ENCODE measurements at places on chromosomes 12 and 14.

DNA sequence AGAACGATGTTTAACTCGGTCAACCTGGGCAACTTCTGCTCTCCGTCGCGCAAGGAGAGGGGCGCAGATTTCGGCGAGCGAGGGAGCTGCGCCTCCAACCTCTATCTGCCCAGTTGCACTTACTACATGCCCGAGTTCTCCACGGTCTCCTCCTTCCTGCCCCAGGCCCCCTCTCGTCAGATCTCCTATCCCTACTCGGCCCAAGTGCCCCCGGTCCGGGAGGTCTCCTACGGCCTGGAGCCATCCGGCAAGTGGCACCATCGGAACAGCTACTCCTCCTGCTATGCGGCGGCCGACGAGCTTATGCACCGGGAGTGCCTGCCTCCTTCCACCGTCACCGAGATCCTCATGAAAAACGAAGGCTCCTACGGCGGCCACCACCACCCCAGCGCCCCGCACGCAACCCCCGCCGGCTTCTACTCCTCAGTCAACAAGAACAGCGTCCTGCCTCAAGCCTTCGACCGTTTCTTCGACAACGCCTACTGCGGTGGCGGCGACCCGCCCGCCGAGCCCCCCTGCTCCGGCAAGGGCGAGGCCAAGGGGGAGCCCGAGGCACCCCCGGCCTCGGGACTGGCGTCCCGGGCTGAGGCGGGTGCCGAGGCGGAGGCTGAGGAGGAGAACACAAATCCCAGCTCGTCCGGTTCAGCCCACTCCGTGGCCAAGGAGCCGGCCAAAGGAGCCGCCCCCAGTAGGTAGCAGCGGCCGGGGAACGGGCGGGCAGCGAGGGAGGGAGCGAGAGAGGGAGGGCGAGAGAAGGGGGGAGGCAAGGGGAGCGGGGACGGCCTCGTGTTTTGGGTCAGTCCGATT, 513 bp downstream of the HOXC11 start:
- no peak for DNase-seq

DNA sequence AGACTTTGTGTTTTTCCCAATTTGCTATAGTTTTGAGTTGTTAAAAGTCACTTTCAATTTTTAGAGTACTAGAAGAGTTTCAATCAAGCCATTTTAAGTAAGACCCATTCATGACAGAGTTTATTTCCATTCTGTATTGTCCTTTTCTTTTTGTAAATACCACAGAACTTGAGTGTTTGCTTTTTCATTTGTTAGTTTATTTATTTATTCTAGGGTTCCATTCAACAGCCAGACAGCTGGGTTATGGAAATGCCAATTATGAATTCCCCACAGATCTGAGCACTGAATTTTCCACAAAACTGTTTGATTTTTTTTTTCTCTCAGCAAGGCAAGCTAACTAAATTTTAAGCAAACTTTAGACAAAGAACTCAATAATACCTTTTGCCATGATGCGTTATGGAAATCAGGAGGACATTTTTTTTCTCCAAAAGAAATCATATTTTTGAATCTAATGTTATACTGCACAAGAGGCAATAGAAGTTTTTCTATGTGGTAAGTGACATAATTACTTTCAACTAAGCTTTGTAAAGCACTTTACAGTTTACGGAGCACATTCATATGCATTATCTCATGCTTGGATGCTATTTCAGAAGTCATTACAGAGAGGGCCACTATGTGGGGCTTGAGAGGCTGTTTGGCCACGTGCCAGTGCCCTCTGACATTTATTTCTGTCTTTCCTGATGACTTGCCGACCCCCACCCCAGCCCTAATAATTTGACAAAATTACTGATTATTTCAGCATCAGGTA, 181.5 kb downstream of the VRK1 start:
- DNase-seq, result peak; percentile 45

DNA sequence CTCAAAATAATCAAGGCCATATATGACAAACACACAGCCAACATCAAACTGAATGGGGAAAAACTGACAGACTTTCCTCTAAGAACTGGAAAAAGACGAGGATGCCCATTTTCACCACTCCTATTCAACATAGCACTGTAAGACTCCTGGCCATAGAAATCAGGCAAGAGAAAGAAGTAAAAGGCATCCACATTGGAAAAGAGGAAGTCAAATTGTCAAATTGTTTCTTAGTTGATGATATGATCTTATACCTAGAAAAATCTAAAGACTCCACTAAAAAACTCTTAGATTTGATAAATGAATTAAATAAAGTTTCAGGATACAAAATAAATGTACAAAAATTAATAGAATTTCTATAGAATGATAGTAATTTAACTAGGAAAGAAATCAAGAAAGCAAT, 11.2 kb downstream of the OR8S1 start:
- no peak for DNase-seq

DNA sequence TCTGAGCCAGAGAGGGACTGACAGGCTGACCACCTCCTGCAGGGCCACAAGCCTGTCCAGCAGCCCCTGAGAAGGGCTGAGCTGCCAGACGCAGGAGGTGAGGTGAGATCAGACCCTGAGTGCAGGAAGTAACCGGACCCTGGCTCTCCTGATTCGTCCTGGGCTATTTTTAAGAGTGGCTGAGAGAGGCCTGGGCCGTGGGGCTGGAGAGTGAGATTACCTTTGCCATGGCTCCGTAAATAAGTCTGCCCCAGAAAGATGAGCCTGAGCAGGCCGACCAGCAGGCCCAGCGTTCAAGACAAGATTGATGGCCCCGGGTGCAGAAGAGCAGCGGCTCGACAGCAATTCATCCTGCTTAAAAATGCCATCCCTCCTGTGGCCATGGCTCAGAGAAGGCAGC, 54.2 kb downstream of the SPTB start:
- no peak for DNase-seq

- no peak for DNase-seq
Measured at GRCh38 chr12:116532986-116533342, 26.2 kb upstream of the MAP1LC3B2 start.

DNA sequence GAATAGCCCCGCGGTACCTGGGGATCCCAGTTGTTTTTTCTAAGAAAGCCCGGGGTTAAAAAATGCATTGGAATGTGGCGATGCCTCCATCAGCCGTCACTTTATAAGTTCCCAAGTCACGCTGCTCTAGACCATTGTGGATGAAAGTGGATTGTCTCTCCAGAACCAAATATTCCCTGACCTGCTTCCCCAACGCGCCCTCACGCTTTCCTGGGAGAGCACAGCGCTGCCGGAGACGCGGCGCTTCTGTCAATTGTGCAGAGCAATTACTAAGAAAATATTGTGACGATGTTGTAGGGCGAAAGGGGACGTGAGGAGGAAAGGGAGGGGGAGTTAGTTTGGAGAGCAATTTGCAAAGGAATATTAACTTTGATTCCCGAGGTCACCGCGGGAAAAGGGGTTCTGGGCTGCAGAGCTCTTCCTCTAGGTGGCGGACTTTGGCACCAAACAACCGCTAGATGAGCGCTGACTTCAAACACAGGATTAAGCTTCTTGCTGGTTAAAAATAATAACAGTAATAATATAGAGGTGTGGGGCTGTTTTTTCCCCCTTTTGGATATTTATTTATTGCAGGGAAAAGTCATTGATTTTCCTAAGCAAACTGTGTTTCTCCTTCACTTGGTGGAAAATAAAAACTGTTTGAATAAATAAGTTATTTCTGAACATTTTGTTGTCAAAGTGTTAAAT, 9.6 kb upstream of the FOXG1 start:
- no peak for DNase-seq

DNA sequence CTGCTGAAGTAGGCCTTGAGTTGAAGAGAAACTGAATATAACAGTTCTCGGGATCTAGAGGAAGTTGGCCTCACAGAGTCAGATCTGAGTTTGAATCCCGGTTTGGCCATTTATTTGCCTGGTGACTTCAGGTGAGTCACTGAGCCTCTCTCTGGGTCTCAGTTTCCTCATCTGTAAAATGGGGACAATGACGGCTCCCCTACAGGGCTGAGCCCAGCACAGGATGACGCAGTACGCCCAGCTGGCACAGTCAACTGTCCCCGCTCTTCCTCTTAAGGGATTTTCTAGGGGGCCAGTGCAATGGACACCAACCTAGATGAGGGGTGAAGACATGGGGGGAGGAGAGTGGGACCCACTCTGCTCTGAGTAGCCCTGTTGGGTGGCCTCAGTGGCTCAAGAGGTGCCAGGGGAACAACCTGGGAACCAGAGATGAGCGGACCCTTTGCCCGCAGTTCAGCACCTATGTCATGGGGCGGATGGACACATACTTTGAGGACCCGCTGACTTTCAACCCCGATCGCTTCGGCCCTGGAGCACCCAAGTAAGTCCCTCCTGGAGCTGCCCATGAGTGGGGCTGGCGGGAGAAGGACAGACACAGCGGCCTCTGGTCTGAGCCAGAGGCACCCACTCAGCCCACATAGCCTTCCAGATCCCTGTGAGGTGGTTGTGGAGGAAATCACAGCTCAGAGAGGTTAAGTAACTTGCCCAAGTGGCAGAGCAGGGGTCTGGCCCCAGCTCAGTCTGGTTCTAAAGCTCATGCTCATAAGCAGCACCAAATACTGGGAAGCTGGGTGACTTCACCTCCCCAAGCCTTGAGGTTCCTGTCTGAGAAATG, 41.1 kb downstream of the CYP46A1 start:
- no peak for DNase-seq

GRCh38 chr14:62629176-62629725, 416.0 kb downstream of the KCNH5 start:
- no peak for DNase-seq

GRCh38 chr14:103056322-103057027, 874 bp downstream of the CDC42BPB start:
- DNase-seq, result no peak

DNA sequence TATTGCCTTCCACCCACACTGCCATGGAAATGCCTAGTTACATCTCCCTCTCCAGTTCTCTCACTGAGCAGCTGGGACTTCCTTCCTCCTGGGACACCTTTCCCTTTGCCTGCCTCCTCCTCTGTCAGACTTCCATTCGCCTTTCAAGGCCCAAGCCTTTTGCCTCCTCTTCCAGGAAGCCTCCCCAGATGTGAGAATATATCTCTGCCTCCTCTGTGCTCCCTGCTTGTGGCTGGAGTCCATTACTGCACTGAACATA, 3.1 kb downstream of the IFI27L2 start:
- DNase-seq, result no peak

- DNase-seq, result peak; percentile 45
Measured at GRCh38 chr14:65926504-65926903, 514.0 kb downstream of the FUT8 start.

GRCh38 chr12:89695830-89696229, 12.8 kb downstream of the ATP2B1 start:
- DNase-seq, result no peak

GRCh38 chr12:107437954-107438353, 247.6 kb upstream of the PWP1 start:
- no peak for DNase-seq

DNA sequence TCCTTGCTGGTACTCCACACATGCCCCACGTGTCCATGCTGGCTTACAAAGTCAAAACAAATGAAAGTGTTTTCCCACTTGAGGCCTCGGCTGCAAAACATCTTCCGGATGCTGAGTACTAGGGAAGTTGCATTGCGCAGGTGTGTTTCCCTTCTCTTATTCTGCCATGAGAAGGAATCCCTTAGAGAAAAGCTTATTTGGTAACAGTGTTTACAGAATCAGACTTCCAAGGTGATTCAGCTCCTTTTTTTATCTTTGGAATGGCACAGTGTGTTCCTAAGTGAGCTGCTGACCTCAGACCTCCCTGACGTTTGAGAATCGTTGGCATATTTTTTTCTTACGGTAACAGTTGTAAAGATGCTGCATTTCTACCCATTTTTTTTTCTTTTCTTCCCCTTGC, 211.3 kb downstream of the ESR2 start:
- DNase-seq, result no peak

DNA sequence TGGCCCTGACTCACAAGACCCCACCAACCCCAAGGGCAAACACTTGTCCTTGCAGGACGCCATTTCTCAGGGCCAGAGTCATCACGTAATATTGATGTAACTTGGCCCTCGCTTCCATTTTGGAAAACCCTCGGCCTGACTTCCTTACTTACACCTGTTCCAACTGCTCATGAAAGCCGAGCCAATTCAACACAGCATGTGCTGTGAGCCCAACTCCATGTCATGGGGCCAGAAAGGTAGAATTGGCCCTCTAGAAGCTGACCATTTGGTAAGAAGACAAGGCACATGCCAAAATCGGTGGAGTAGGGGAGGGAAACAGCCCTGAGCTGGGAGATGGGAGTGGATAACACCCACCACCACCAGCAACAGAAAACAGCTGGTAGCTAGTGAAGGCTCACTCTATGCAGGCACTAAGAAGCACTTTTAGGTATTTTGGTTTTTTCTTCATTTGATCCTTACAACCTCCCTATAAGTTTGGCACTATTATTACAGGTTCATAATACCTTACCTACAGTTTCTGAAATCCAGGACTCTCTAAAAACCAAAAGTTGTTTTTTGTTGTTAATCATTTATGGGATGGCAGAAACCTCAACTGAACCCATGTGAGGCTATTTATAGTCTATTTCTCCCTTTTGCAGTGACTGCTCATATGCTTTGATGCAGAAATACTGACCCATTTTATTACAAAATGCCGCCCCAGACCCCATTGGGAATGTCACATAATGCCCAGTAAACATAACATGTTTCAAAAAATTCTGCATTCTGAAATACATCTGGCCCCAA, 6.5 kb downstream of the TTC7B start:
- DNase-seq, result no peak

- DNase-seq, result no peak
Measured at GRCh38 chr12:130847112-130847511, 8.1 kb upstream of the STX2 start.

- DNase-seq, result no peak
Measured at GRCh38 chr12:11178250-11178649, 7.3 kb downstream of the SMIM10L1 start.

DNA sequence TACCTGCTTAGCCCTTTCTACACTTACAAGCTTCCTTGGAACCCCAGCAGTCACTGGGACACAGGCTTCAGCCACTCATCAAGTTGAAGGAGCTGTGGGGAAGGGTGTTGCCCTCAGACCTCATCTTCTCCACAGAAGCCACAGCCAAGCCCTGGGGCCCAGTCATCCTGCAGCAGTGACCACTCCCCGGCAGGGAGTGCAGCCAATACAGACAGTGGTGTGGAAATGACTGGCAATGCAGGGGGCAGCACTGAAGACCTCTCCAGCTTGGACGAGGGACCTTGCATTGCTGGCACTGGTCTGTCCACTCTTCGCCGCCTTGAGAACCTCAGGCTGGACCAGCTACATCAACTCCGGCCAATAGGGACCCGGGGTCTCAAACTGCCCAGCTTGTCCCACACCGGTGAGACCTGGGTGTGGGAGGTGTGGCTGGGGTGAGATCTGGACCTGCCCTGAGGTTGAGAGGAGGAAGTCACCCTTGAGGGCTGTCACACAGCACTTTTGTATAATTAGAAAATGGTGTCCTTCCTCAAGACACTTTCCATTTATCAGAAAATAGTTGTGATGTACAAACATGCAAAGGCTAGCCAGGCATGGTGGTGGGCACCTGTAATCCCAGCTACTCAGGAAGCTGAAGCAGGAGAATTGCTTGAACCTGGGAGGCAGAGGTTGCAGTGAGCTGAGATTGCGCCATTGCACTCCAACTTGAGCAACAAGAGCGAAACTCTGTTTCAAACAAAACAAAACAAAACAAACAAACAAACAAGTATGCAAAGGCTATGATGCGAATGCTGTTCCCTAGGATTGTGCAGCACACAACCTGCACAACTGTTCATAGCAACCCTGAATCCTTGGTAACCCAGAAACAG, 9.9 kb downstream of the GLI1 start:
- DNase-seq, result no peak

Data from NCI-H1436 treated with DMSO at 0.1 percent for 48 hours (cell line).